ENCODE measurements at places on chromosomes 4 and X.
A peak's percentile ranks its signal among the peaks of the same experiment; 100 is the strongest.

DNA sequence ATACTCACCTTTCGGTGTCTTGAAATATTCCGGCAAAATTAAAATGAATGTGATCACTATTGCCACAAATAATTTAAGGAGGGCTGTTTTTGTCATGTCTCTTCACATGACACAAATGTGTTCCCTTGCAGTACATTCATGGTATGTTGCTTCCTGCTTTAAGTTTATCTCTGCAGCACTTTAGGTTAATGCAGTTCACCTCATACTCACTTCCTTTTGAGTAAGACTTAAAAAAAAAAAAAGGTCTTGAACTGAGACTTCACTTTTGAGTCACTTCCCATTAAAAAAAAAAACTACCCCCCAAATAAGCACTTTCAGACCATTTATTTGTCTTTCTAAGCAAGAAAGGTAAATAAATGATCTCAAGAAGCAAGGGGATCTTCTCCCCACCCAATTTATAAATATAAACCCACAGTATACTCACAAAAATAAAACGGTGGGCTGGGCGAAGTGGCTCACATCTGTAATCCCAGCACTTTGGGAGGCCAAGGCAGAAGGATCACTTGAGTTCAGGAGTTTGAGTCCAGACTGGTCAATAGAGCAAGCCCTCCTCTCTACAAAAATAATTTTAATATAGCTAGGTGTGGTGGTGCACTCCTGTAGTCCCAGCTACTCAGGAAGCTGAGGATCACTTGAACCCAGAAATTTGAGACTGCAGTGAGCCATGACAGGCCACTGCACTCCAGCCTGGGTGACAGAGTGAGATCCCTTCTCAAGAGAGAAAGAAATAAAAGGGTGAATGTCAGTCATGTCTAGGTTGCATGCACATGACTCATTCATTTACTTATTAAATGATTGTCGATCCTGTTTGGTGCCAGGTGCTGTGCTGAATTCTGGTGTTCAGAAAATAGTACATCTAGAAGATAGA lies at the start of gene TMEM156:
TMEM156 (minus strand) TSS at position 192 of the 868 bp plus-strand sequence; CDS start at position 96, 96 bp downstream.
- DNase-seq = no peak

DNA sequence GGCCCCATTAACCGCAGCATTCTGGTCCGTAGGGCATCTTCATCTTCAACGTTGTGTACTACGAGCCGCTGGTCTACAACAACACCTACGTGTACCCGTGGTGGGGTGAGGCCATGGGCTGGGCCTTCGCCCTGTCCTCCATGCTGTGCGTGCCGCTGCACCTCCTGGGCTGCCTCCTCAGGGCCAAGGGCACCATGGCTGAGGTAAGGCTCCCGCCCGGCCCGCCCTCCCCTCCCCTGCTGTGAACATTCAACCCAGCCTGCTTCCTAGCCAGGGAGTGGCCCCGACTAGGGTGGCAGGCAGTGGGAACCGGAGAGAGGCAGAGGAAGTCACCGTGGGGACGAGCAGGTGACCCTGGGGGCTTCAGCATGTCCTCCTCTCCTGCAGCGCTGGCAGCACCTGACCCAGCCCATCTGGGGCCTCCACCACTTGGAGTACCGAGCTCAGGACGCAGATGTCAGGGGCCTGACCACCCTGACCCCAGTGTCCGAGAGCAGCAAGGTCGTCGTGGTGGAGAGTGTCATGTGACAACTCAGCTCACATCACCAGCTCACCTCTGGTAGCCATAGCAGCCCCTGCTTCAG lies 7.1 kb downstream of the SLC6A8 start:
- no peak for DNase-seq

- DNase-seq = no peak
Observed at GRCh38 chrX:113529426-113530013, 688.9 kb upstream of the AMOT start.

DNA sequence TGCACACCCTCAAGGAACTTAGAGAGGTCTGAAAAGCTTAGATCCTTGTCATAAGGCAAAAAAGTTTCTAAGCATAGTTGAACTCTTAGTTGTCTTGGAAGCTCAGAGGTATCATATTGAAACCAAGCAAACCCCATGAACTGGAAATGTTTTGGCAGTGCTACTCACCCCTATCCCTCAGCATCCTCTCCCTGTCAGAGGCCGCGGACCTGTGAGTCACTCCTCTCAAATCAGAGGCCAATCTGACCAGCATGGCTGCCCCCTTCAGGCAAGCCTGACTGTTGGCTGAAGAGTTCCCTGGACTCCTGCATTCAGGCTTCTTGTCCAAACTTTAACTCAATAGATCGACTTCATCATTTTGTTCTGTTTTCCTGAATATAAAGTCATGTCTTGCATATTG lies 69.4 kb downstream of the KCNIP4 start:
- no peak for DNase-seq

- DNase-seq = no peak
Observed at GRCh38 chr4:10577018-10577417, 107.5 kb downstream of the CLNK start.

DNA sequence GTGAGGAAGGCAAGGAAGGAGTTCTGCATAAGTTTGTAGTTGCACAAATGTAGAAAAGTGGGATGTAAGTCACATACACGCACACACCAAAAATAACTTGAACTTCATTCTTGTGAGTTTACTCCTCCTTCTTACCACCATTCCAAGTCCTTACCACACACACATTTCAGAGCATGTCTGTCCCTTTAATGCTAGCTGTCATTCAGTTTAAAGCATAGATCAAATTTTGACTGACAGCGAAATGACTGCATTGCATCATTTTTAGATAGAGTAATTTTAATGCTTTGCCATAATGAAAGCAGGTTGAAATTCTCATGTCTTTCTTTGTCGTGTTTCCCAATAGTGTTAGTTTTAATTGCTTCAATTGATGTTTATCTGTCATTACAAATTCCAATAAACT lies 629.6 kb upstream of the HTR2C start:
- DNase-seq = no peak

DNA sequence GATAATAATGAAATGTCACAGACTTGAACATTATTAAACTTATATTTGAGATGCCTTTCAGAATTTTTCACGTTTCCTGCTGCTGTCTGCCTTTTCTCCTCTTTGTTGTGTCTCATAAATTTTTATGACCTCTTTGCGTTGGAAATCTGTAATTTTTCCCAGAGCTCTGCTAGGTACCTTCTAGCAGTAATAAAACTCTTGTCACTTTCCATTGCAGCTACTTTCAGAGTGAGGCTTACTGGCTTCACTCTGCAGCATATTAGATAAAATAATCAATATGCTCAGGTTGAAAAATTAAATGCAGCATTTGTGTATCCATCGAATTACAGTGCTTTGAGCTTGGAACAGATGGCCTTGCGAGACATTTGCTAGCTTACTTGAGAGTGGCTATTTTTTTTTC lies 689.0 kb downstream of the GRID2 start:
- no peak for DNase-seq

DNA sequence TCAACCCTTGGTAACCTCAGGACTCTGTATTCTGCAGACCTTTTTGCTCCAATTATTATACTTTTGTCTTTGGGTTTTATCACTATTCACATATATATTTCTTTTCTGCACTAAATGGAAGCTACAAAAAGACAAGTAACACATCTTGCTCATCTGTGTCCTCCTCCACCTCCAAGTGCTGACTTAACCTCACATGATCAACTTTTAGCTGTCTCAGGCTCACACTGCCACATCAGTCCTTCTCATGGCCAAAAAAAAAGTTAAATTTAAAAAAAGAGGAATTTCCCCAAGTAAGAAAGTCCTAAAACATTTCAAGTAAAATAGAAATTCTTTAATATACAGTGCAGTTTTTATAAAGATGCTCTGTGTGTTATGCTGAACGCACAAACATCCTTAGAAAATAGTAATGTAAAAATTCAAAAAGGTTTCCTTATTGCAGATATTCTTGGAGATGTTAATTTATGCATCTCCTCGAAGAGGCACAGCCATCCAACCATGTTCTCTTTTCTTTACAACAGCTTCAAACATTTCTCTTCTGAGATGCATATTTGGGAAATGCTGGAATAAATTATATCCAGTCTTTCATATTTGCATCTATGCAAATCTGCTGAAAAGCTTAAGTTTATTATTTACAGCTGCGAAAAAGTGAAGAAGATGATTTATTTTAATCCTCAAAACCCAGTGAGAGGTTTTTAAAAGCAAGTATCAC lies 37.6 kb downstream of the ARAP2 start:
- DNase-seq = no peak

DNA sequence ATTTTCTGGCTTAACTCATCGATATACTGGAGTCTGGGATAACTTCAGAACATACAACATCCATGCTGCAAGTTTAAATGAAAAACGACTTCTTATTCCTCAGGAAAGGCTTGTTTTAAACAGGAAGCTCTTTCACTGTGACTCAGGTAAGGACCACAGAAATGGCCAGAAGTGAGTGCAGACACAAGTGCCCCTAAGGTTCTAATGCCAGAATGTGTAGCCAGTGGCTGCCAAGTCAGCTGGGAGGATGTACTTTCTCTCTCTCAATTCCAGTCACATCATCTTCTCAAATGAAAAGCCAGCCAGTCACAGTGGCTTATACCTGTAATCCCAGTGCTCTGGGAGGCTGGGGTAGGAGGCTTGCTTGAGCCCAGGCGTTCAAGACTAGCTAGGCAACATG lies 144.6 kb downstream of the SH3KBP1 start:
- DNase-seq = no peak

- DNase-seq = no peak
Observed at GRCh38 chr4:77155631-77156452, 1.2 kb upstream of the CCNG2 start.

DNA sequence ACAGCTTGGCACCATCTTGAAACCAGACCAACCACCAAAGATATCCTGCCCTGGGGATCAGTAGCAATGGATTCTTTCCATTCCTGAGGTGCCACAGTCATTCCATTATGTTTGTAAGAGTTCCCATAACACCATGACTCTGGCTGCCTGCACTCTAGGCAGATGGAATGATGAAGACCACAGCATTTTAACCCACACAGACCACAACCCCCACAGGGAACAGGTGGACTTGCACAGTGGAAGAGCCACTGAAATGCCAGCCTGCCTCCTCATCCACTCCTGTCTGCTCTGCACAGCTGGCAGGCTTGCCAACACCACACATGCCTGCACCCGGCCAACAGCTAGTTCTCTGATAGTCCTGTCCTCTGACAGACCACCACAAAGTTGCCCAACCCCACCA lies 2362.2 kb upstream of the AGA start:
- DNase-seq = no peak

DNA sequence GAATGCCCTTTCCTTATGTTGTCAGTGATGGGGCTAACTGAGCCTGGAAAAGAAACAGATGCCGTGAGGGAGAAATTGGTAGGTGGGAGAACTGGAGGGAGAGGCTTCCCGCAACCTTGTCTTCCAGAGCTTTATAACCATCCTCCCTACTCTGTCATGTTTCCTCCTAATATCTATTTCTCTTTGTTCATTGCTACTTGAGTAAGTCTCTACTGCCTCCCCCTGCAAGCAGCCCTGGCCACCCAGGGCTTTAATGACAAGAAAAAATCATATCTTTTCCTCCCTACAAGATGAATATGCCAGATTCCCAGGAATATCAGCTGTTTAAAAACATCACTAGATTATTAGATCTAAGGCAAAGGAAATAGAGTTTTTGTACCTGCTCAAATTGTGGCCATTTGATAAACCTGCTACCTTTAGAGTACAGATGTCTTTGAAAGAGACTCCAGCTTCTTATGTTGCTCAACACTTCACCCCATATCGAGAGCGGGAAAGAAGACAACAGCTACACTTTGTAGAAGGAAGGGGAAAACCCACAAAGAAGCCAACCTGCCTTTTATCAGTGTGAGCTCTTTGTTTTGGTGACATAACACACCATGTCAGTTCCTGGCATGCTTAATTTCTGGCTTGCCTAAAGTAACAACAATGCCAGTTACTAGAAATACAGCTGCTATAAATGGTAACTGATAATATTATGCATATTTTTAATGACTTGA lies 186.6 kb upstream of the LEF1 start:
- DNase-seq = no peak

GRCh38 chr4:180635281-180635680 lies 1607.9 kb upstream of the TENM3 start:
- DNase-seq = no peak

DNA sequence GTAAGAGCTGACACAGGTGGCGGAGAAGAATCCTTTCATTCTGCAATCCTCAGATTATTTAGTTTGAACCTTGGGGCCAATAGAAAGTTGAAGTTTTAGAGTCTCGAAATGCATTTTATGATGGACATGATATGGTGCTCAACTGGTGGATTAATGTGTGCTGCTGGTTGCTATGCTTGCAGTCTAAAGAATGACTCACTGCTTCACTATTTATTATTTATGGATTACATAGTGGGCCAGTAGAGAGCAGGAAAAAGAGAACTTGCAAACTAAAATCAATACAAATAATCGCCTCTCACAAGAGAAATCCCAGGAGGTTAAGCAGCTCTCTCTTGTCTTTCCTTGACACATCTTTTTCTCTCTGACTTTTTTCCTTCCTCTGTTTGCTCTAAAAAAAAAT lies 2326.8 kb upstream of the AGA start:
- DNase-seq = no peak

GRCh38 chr4:152104901-152105357 lies 344.1 kb upstream of the GATB start:
- no peak for DNase-seq

DNA sequence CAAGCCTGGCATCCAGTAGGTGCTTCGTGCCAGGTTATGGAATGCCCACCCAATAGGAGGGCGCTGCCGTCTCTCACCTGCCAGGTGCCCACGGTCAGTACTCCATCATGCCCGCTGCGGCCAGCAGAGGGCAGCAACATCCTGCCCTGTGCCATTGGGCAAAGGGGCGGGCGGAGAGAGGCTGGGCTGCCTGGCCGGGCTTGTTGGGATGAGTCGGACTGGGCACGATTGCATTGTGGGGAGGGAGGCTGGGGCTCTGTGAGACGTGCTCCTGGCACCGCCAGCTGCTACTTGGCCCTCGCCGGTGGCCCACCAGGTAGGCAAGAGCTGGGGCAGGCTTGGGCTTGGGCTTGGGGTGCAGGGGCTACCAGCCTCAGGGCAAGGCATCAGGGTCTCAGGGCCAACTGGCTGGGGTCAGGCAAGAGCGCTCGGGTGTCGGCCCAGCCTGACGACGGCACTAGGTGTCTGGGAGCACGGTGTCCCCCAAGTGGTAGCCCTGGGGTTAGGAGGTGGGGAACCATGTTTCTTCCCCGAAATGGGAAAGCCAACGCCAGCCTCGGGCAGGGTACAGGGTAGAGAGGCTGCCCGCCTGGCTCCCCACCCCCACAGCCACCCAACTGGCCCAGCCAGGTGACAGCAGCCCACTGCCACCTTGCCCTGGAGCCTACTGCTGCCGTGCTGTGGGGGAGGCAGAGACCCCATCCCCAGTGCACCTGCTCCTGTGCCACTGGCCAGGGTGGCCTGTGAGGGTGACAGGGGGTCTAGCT lies at the start of gene PLXNB3:
PLXNB3 (plus strand) TSS at position 261 of the 767 bp plus-strand sequence. CDS start 1,287 bp downstream, outside the sequence.
- peak; percentile 89 for DNase-seq

GRCh38 chrX:15437724-15438123 lies 53.5 kb upstream of the VEGFD start:
- no peak for DNase-seq

Data from aorta (tissue), 5 donors.